HFFc6 (cell line): ENCODE measurements at places on chromosomes 5 and 9.
A peak's percentile ranks its signal among the peaks of the same experiment; 100 is the strongest.

DNA sequence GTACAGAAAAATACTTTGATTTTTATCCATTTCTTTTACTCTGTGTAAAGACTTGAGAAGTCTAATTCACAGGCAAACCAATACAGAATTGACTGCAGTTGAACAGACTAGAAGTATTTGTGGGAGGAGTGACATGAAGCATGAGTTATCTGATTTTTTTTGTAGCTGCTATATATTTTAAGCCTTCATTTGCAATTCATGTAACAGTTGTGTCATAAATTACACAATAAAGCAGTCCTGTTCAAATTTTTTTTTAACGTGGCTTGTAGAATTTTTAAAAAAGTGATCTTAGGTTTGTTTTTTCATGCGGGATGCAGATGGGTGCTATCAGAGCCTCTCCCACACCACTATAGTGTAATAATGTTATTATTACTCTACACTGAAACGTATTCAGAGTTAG is 2.9 kb upstream of the MAML1 start:
- no peak for DNase-seq

GRCh38 chr9:107750741-107751566 is 261.4 kb upstream of the KLF4 start:
- DNase-seq: peak; percentile 98

DNA sequence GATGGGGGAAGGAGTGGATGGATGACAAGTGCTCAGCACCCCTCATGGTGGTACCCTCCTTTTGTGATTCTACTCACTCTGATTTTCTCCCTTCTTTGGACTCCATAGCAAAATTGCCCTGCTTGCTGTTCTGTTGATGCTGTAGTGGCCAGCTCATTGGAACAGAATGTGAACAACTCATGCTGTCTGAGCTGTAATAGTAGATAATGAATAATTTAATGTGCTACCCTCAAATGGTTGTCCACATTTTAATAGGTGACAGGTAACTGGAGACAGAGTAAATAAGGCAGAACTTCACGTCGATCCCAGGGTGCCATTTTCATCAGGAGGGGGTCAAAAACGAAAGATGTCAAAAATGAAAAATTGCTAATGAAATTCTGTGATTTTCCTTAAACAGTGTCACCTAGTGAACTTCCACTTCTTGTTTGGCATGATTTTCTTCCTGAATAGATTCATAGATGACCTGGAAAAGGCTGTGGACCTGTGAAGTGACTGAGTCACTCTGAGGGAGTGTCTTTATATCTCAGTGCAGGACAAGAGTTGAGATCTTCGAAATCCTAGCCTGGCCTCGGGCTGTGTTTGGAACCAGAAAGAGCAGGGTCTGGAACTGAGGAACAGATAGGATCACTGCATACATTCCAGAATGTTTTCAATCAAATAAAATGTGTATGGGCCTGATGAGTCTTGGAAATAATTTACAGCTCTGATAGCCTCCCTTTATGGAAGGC is 270.2 kb downstream of the PSAT1 start:
- DNase-seq: peak; percentile 68

- no peak for DNase-seq
Observed at GRCh38 chr9:109755040-109755439, 25.0 kb upstream of the PALM2AKAP2 start.

GRCh38 chr5:148924817-148925216 is 98.4 kb downstream of the ADRB2 start:
- no peak for DNase-seq

DNA sequence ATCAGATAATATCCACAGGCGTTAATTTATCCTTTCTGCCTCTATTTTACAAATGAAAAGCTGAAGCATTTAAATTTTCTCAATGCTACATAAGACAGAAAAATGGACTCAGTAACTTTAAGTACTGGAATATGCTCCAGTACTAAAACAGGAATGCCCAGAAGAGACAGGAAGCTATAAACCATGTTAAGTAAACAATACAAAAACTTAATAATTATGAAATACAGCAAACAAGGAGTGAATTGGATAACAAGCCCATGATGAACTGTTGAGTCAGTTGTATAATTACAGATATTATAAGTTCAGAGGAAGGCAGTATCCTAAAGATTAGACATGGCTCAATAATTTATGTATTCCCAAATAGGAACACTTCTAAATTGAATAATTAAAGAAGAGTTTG is 148.5 kb downstream of the CHSY3 start:
- no peak for DNase-seq

GRCh38 chr9:114078021-114078780 is at the start of gene AMBP:
TSS of gene AMBP (minus strand) at chr9:114078300. CDS start at chr9:114078209, 91 bp downstream.
- DNase-seq: no peak

DNA sequence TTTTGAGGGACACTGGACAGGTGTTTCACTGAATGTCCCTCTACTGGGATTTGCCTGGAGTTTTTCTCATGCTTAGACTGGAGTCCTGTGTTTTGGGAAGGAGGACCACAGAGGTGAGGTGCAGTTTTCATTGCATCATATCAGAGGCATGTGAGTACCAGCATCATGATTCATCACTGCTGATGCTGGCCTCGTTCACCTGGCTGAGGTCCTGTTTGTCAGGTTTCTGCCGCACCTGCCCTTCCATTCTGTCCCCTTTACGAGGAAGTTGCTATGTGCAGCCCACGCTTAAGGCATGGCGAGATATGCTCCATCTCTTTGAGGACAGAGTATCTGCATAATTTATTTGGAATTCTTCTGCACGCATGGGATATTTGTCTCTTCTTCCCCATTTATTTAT is 162.1 kb downstream of the TENT4A start:
- no peak for DNase-seq

GRCh38 chr5:61370506-61370905 is 38.4 kb downstream of the ZSWIM6 start:
- no peak for DNase-seq
